Left ventricle myocardium superior (tissue), 1 donor: ENCODE measurements at places on chromosomes 2 and 18. TPM values are rescaled to one million over a fixed set of nuclear protein-coding genes. Genes with fewer than 3 reads are reported as not detected.

- no peak for DNase-seq
Measured at GRCh38 chr2:164252568-164253287, 368.6 kb downstream of the GRB14 start.

The RAD51AP2 gene
- 0.10 TPM for total RNA-seq

DNA sequence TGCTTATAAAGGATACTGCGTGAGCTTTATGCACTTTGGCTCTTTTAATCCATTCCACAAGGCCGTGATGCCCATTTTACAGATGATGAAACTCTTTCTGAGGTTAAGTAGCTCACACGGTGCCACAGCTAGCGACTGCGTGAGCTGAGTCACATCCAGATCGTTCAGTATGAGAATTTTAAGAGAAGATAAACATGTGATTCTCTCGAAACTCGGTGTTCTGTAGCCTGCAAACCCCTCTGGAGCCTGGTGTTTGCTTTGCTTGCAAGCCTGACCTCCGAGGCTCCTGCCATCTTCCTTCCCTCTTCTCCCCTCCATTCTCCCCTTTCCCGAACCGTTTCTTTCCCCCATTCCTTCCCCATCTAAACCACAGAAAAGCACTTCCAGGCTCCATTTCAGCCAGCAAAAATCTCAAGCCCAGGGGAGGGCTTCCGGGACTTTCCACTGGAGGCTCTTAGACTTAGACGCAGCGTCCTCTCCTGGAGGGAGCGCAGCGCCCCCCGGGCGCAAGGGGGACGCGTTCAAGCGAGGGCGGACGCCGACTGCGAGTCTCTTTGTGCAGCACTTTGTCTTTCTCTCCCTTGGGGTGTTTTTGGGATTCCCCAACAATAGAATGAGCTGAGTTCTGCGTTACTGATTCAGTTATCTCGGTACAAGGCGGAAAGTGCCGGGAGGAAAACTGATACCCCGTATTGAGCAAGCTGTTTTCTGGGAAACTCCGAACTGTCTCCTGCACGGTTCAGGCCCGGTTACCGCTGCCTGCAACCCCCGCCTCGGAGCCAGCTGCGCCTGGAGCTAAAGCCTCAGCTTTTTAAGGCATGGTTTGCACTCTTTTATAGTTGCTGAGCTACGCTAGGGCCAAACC is 38.0 kb downstream of the CYP1B1 start:
- peak; percentile 53 for DNase-seq

- DNase-seq: no peak
Measured at GRCh38 chr18:55579501-55580270, 8.3 kb downstream of the TCF4 start.

DNA sequence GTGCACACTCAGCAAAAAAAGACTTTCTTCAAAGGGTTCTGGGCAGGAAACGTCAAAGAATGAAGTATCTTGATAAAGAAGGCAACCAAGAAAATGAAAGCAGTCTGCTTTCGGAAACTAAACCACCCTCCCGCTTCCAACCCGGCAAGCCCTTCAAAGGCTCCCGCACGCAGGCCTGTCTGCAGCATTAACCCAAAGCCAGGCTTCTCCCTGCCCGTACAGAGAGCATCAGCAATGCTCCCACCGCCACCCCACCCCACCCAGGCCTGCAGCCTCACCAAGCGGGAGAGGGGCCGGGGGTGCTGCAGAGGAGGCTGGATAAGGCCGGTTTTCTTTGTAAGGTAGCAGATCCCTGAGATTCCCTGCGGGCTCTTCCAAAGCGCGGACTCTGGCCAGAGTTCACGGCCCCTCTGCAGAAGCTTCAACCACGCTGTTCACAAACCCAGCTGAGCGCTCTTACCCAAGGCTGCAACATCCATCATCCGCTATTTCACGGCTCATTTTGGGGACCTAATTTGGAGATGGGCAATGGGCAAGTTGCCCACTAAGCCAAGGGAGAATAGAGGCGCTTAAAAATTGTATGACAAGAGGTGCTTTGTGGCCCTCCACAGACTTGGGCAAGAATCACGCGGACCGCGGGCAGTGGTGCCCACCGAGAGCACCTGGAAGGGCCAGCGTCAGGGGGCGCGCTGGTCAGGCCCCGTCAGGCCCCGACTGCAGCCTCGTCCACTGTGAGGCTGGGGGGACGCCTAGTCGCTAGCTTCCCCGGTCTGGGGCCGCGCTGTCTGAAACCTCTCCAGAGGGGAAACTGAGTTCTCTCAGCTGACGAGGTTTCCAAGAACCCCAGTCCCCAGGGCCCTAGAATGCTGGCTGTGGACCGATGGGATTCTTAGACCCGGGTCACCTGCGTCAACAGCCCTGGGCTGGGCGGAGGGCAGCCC is 225.4 kb upstream of the ID2 start:
- DNase-seq: no peak

DNA sequence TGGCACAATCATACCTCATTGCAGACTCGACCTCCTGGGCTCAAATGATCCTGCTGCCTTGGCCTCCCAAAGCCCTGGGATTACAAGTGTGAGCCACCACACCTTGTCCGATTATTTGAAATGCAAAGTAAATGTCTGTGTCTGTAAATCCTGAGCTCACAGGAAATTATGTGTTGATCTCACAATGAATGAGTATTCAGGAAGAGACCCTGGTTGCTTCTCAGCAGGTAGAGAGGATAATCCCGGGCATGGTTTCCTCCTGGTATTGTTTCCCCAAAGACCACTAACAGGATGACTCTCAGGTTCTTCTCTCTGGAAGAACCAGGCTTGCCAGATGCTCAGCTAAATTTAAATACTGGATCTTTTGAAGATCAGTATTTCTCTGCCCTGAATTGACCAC is 147.6 kb downstream of the LDLRAD4 start:
- no peak for DNase-seq

DNA sequence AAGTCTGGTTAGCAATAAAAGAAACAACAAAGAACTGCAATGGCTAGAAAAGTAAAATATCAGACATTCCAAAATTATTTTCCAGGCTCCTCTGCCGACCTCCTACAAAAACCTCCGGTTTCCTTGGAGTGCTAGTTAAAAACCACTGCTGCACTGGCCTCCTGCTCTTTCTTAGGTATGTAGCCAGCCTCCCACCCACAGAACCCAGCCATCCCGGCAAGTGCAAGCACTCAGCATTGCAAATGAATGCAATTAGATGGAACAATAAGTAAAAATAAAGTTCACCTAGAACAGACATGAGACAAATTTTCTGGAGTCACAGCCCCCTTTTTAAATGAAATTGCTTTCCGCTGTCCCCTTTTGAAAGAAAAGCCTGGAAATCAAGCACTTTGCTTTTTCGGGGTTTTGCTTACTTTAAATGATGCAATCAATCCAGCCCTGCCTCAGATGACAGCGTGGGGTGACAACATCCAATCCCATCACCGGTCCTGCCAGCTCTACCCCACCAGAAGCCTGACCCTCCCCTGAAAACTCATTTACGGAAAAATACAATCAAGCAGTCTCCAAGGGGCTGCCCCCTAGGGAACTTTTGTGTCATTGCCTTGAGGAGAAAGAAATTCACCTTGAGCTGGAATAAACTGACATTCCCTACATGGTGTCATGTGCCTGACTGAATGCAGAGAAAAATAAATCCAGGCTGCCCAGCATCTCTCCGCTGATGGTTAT is 199.8 kb downstream of the EPHA4 start:
- no peak for DNase-seq

The EPC2 gene
- 24.2 TPM for total RNA-seq

The EVX2 gene
- not detected for total RNA-seq

- DNase-seq: no peak
Measured at GRCh38 chr2:27582129-27582694, 630 bp upstream of the ZNF512 start.

DNA sequence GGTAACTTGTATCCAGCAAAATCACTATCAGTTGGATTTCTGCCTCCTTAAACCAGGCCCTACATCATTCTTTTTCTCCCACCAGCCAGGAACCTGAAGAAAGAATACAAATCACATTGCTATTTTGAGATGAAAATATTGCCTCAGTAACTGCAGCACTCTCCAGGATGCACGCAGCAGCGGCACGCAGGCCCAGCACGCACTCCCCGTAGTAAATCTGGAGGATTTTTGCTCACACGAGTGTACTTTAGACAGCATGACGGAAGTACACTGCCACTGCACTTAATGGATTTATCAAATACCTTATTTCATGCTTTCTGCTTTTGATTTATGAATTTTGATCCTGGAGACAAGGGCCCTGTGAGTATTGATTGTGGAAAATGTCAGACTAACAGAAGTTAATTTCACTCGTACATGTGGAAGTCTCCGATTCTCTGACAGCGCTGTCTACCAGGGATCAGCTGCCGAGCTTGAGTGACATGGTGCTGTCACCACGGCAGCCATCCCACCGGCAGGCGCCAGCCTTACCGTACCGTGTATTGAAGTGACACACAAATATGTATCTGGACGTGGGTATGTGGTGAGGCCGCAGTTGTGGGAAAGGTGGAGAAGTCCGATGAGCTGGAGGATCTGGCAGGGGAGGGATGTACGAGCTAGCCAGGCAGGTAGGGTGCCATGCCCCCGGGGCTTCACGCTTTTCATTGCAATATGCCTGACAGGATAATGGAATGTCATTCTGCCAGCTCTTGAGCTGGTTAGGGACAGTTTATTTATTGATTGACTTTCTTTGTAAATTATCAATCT is 863.7 kb downstream of the GALR1 start:
- DNase-seq: no peak
